ENCODE measurements at places on chromosomes 5 and 9.

- DNase-seq = no peak
These were observed 277.6 kb upstream of the EFNA5 start for GRCh38 chr5:107948377-107948776.

DNA sequence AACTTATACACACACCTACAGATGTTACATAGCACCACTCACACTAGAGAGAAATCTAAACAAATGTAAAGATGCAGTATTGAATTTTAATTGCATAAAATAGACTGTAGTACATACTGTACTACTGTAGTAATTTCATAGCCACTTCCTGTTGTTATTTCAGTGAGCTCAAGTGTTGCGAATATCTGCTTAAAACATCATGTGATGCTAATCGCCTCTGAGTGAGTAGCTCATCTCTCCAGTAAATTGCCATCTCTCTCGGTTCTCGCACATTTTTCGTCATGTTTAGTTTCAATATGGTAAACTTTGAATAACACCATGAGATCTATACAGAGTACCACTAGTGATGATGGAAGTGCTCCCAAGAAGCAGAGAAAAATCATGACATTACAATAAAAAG lies 22.0 kb upstream of the ARHGEF28 start:
- DNase-seq = no peak

GRCh38 chr5:143653256-143653655 lies 158.7 kb upstream of the HMHB1 start:
- DNase-seq = no peak

GRCh38 chr5:13866792-13867191 lies 77.7 kb downstream of the DNAH5 start:
- DNase-seq = no peak

DNA sequence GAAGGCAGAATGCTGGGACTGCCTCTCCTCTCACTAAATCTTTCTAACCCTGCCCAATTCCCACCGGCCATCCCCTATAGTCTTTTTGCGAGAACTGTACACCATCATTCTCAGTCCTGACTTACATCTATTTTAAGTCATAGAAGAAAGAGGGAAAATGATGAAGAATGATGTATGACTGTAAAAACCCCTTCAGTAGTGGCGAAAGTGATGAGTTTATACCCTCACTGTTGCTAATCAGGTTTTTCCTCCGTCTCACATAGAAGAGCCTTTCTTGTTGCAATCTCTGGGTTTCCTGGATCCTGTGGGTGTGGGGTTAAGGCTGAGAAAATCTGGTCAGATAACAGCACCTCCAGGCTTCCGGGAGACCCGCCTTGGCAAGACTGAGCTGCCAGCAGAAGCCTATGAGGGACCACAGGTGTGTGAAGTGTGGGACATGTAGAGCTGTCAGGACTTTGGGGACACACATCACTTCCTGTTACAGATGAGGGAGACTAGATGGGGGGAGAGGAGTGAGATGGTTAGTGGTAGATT lies 147.1 kb upstream of the SLC12A2 start:
- DNase-seq = no peak

DNA sequence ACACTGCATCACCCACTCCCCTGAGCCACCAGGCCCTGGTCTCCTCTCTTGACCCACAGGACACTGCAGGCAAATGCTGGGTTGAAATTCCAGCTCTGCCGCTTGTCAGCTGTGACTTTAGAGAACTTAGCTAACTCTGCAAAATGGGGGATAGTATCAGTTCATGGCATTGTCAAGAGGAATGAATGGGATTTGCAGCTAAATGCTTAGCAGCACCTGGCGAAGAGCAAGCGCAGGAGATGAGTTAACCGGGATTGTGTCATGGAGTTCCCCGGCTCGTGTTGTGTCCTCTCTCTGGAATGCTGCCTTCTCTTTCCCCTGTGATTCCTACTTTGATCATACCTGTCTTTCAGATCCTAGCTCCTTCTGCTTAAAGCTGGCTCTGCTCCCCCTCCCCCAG lies 67.1 kb downstream of the DAB2IP start:
- DNase-seq = no peak

GRCh38 chr5:5372511-5372910 lies 50.0 kb upstream of the ICE1 start:
- DNase-seq = no peak

- no peak for DNase-seq
These were observed 3.3 kb downstream of the PRELID1 start for GRCh38 chr5:177306674-177307543.

- no peak for DNase-seq
These were observed 48.2 kb downstream of the TGFBI start for GRCh38 chr5:136076881-136077445.

- no peak for DNase-seq
These were observed 75.0 kb upstream of the FCN1 start for GRCh38 chr9:134992755-134993124.

GRCh38 chr5:133244242-133244641 lies 192.4 kb downstream of the HSPA4 start:
- no peak for DNase-seq

DNA sequence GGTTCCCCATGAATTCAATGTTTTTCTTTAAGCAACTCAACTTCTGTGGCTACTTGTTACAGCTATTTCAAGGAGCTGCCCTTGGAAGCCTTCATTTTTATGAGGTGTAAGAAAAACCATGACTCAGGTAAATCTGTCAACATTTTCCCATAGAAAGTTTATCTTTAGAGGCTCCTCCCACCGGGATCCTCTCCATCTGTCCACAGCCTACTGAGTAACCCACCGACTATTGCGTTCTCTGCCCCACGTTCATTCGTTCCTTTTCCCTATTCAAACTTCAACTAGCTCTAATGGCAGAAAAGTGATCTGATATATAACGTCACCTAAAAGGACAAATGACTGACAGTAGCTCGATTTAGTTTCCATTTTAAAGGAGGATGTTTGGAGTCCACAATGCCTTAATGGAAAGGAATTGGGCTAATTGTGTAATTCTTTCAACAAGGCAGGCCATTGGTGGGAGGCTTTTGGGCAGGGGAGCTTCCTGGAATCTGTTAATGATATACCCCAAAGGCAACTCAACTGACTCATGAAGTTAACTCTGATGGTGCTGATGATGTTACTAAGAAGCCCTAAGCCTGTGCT lies 29.3 kb upstream of the NR3C1 start:
- no peak for DNase-seq

DNA sequence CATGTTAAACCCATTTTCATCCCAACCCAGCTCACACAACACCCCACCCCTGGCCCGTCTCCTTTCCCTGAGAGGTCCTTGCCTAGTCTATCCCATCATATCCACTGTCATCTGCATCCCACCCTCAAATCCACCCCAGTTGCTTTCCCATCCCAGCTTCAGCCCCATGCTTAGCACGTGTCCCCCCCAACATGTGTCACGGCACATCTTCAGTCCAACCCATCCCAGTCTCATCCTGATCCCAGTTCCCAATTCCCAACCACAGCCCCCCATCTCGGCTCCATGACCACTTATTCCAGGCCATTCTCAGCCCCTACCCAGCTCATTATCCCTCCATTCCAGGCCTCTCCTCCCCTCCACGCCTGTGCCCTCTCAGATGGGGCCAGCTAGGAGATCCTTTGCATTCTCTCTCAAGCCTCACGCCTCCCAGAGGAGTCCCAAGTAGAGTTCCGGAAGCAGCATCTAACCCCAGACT lies 605 bp upstream of the DBN1 start:
- DNase-seq = no peak

GRCh38 chr9:35407846-35408245 lies 82.1 kb upstream of the RUSC2 start:
- no peak for DNase-seq

- no peak for DNase-seq
These were observed 2.1 kb downstream of the GPR150 start for GRCh38 chr5:95621839-95622629.

DNA sequence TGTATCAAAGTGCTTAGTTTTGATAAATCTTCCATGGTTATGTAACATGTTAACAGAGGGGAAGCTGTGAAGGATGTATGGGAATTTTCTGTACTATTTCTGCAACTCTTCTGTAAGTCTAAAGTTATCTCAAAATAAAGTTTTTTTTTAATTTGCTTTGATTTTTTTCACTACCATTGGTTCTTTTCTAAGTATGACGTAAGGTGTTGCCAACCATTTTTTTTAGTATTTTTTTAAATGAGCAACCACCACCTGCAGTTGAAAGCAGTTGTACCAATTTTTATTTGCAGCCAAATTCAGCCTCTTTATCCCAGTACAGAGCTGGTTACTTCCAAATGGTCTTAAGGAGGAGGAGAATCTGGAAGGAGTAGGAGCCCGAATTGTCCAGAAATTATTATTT lies 192.2 kb downstream of the CHSY3 start:
- DNase-seq = no peak

DNA sequence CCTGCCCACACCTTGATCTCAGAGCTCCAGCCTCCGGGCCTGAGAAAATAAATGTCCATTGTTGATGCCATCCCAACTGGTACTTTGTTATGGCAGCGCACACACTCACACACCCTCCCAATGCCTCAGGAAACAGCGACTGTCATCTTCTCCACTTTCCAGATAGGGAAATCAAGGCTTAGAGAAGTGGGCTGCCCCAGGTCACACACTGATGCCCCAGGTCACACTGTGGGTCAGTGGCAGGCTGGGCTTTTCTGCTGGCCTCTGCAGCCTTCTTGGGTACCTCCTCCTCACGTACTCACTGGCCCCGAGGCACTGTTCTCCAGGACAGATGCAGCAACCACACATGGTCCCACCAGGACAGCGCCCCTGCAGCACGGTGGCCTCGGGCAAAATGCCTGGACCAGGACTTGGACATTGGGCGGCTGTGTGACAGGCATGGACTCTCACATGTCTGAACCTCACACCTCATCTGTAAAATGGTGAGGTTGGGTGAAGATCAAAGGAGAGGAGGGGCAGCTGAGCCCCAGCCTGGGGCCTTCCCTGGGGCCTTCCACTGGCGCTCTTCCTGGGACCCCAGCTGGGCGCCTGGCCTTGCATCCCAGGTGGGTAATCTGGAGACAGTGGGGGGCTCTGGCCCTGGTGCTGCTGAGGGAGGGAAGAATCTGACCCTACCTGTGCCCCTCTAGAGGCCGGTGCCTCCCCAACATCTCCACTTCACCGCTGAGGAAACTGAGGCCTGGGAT lies 156.0 kb downstream of the COL23A1 start:
- no peak for DNase-seq

- no peak for DNase-seq
These were observed 9.3 kb upstream of the SETX start for GRCh38 chr9:132364068-132364467.

DNA sequence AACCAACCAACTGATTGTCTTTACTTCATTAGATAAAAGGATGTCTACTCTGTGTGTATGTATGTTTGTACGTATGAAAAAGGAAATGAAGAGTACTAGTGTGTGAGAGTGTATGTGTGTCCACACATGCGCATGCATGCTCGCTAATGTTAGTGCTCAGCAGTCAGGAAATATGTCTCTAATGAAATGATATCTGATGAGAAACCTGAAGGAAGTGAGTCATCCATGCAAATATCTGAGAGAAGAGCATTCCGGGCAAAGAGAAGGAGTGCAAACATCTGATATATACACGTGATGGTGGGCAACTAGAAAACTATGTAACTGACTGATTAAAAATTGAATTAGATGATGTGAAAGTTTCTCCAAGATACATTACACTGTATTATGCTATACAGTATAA lies 29.6 kb upstream of the UGCG start:
- no peak for DNase-seq

GRCh38 chr5:59593439-59594007 lies 300.0 kb downstream of the PDE4D start:
- DNase-seq = no peak

DNA sequence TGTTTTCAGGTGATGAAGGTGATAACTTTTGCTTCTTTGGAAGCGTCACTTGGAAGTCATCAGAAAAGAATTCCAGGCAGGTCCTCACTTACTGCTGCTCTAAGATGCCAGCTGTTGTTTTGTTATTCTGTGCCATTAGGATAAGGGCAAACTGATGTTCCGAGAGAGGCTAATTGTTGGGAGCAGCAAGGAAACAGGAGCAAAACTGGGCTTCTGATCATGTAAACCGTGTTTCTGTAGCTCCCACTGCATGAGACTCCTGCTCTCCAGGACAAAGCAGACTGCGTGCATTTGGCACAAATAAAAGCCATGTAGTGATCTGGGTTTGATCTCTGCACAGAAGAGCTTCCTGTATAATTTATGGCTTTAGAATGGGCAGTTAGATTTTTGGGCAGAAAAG lies 248.2 kb downstream of the MAN2A1 start:
- DNase-seq = no peak

- DNase-seq = no peak
These were observed 1.3 kb downstream of the SLC6A3 start for GRCh38 chr5:1443991-1444360.

- no peak for DNase-seq
These were observed 31.5 kb downstream of the GALNT12 start for GRCh38 chr9:98838868-98839565.

DNA sequence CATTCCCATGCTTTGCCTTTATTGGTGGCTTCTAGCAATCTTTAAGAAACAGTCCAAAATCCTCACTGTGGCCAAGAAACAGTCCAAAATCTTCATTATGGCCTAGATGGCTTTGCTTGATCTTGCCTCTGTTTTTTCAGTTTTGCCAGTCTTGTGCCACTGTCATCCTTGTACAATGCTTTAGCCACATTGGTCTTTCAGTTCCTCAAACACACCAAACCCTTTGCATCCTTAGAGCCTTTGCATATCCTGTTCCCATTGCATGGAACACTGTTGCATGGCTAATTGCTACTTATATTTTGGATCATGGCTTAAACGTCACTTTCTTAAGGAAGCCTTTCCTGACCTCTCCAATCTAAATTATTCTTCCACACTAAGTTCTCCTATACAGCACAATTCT lies 22.1 kb downstream of the MRRF start:
- DNase-seq = no peak

GRCh38 chr5:31193591-31194467 lies at the start of gene CDH6:
TSS of gene CDH6 (plus strand) at chr5:31193686. CDS start at chr5:31267474, 73,788 bp downstream.
- peak; percentile 49 for DNase-seq

DNA sequence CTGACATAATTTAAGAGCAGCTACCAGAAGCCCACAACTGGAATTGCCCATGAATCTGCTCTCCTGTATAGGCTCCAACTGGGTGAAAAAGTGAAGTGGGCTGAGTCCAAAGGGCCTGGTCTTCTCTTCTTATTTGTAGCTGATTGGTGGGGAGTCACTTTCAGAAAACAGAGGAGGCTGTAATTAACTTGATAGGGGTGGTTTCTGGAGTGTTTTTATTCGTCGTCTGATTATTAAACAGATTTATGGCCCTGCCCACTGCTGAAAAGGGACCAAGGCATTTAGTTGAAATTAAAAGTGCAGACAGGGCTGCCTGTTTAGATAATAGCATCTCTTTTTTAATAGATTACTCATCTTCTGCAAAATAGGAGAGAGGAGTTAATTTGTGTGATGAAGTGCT lies 81.0 kb upstream of the SAP30L start:
- DNase-seq = no peak

DNA sequence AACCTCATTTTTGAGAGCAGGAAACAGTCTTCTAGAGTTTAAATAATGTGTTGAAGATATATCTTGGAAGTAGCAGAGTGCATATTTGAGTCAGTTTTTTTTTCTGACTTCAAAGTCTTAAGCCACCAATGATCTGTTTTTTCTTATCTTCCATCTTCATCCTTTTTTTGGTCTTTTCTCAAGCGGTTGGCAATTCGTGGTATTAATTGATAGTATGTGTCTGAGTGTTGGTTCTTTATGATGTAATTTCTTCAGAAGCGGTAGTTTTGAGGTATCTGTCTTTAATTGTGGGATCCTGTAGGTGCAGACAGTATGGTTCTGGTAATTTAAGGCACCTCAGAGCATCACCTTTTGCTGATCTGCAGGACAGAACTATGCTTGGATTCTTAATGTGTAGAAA lies 3.9 kb downstream of the CSNK1G3 start:
- no peak for DNase-seq

GRCh38 chr5:150078802-150079689 lies 7.3 kb downstream of the CSF1R start:
- no peak for DNase-seq

GRCh38 chr9:97628668-97629067 lies 4.5 kb downstream of the TSTD2 start:
- DNase-seq = no peak

Measured in midbrain (tissue), 1 donor.